Hematopoietic multipotent progenitor cell treated with erythropoietin and hydrocortisone succinate and interleukin-3 and kit ligand, for 8 days (in vitro differentiated cells): ENCODE measurements at places on chromosomes 6 and 20.

GRCh38 chr20:32977281-32978008 lies 26.8 kb downstream of the SUN5 start:
- DNase-seq: no peak

DNA sequence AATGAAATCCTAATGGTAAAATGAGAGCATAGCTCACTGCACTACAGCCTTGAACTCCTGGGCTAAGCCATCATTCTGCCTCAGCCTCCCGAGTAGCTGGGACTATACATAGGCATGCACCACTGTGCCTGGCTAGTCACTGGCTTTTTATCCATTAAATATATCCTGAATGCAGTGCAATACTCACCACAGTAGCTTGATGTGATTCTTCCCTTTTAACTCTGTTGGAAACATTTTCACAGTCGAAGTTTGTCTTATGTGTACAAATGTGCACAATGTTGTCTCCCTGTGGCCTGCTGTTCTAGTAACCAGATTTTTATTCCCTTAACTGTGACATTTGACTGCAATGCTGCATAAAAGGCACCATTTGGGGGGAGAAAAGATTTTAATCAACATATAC lies 56.7 kb downstream of the TRMT6 start:
- DNase-seq: no peak

- DNase-seq: no peak
Observed at GRCh38 chr6:37623666-37624065, 74.0 kb downstream of the MDGA1 start.

DNA sequence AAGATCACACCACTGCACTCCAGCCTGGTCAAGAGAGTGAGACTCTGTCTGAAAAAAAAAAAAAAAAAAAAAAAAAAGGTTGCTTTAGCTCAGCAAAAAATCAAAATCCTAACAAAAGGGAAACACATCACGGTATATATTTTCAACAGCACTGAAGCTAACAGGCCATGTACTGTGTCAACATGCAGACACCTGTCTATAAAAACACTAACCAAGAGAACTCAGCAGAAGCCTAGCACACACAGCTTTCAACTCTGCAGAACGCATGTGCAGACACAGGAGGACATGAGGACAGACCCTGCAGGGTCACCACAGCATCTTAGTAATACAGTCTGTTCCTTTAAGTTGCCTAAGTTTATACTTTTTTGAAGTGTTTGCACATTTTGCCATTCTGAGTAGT lies 13.5 kb downstream of the NINL start:
- no peak for DNase-seq

DNA sequence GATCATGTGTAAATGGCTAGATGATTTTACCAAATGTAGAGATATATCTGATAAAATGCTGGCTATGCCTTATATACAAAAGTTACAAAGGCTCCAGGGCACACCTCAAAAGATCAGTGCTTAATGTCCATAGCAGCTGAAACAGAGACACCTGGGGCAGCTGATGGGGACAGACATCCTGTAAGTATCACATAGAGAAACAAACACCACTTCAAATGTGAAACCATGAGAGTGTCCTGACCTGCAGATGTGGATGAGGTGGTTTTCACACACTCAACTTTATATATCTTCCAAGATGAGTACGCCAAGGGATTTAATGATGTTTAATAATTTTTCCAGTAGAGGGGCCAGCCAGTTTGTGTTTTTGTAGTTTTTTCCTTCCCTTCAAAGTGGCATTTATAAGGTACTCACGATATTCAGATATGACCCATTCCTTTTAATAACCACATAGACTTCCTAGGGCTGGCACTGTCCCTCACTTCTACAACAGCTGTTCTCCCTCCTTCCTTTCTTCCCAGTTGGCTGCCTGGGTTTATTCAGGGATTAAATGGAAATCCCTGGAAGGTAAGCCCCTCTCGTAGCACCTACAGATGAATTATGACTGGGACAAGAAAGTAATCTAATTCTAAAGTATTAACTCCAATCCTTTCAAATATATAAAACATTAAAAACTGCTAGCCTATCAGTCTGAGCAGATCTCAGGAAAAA lies 50.3 kb upstream of the MCM9 start:
- no peak for DNase-seq

DNA sequence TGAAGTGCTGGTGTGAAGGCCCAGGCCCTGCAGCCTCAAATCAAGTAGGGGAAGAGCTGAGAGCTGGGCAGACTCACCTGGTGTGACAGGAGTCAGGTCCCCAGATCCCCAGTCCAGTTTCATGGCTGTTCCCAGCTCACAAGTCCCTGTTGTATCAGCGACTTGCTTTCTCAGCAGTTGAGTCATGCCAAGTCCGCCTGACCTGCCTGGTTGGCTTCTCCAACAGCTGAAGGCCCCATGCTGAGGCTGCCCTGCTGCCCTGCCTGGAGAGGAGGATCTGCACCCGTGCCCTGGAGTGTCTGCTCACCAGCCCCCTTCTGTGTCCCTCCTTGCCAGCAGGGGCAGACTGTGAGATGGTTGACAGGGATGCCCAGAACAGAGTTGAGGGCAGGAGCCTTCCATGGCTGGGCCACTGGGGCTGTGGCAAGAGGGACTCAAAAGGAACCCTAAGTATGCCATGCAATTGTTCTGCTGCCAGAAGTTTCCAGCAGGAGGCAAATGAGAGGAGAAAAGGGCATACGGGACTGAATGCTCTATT lies 39.3 kb upstream of the TRAF3IP2 start:
- DNase-seq: no peak

GRCh38 chr6:27126046-27126814 lies 121.3 kb upstream of the PRSS16 start:
- DNase-seq: no peak

DNA sequence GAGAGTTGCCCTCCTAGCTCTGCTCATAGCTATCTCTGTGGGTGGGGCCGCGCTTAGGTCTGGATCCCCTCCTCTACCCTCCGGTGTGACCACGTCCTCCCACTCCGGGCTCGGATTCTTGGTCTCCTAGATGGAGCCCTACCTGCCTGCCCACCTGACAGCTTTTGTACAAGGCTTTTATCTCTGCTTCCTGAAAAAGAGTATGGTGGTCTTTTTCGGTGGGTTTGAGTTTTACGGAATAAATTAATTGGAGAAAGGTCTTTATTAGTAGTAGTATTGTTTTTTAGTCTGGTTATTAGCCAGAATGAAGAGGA lies 773 bp downstream of the SMAP1 start:
- no peak for DNase-seq

GRCh38 chr20:61979090-61979489 lies 86.6 kb downstream of the TAF4 start:
- no peak for DNase-seq

GRCh38 chr6:127447780-127448179 lies 11.4 kb downstream of the KIAA0408 start:
- no peak for DNase-seq

DNA sequence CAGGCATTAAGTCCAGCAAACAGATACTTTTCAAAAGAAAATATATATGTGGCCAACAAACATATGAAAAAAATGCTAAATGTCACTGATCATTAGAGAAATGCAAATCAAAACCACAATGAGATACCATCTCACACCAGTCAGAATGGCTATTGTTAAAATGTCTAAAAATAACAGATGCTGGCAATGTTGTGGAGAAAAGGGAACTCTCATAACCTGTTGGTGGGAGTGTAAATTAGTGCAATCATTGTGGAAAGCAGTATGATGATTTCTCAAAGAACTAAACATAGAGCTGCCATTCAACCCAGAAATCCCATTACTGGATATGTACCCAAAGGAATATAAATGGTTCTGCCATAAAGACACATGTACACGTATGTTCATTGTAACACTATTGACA lies 20.6 kb downstream of the KCNQ5 start:
- no peak for DNase-seq

DNA sequence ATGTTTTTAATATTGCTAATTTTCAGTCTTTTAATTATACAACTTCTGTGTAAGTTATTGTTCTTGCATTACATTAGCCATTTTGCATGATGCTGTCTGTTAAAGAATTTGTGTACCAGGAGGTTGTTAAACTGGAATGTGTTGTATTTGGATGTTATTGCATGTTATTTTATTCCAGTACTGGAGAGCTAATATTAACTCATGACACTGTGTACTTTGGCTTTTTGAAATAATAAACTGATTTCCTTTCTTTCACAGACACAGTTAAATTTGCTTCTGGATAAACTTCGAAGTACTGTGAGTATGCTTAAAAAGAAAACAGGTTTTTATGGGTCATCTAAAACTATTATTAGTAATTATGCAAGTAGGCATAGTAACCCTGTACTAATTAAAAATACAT lies 121.3 kb downstream of the MYO6 start:
- DNase-seq: no peak

- DNase-seq: no peak
Observed at GRCh38 chr20:23039885-23040508, 4.9 kb downstream of the SSTR4 start.

DNA sequence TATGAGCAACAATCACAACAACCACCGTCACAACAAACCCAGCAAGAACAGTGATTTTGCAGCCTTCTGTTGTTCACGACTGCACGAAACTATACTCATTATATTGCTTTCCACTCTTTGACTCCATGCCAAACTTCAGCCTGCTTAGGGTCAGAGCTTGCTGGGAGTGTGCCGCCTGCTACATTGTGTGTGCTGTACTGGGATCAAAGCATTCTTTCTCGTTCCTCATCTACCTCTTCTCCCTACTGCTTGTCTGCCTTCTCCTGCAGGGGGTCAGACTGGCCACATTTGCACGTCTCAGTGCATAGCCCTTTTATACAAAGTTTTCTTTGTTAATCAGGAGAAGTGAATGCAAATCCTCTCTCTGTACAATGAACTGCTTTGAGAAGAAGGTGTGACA lies 401.6 kb upstream of the CITED2 start:
- DNase-seq: no peak

GRCh38 chr20:432677-433299 lies 24.7 kb downstream of the RBCK1 start:
- no peak for DNase-seq

GRCh38 chr6:27838945-27839625 lies 73.1 kb downstream of the OR2B2 start:
- DNase-seq: peak; percentile 70

DNA sequence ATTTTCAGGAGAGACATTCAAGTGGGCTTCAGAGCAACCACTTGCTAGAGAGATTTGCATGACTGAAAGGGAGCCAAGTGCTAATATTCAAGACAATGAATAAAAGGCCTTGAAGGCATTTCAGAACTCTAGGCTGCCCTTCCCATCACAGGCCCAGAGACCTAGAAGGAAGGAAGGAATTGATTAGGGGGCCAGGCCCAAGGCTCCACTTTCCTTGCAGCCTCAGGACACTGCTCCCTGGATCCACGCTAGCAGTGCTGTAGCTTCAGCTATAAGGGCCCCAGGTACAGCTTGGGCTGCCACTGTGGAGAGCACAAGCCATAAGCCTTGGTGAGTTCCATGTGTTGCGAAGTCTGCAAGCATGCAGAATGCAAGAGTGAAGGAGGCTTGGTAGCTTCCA lies 731.9 kb upstream of the FLRT3 start:
- no peak for DNase-seq

GRCh38 chr20:62208795-62209755 lies 11.0 kb downstream of the HRH3 start:
- no peak for DNase-seq

DNA sequence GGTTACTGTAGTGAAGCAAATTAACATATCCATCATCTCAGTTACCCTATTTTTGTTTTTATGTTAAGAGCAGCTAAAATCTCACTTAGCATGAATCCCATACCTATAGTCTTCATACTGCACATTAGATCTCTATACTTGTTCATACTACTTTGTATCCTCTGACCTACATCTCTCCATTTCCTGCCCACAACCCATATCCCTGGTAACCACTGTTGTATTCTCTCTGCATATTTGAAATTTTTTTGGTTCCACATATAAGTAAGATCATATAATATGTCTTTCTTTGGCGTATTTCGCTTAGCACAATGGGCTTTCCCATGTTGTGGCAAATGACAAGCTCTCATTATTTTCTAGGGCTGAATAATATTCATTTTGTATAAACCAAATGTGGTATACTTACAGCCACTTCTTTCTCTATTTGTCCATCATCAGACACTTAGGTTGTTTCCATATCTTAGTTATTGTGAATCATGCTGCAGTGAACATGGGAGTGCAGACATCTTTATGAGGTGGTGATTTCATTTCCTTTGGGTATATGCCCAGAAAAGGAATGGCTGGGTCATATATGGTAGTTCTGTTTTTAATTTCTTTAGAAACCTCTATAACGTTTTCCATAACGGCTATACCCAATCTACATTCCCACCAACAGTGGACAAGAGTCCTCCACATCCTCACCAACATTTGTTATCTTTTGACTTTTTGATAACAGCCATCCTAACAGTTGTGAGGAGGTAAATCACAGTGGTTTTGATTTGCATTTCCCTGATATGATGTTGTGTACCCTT lies 39.8 kb downstream of the BACH2 start:
- no peak for DNase-seq
